Fibroblast of skin of left biceps (primary cell): ENCODE measurements at places on chromosomes 12 and 14.
A peak's percentile ranks its signal among the peaks of the same experiment; 100 is the strongest.

GRCh38 chr12:115008929-115009328 is 325.0 kb upstream of the TBX3 start:
- no peak for DNase-seq

- DNase-seq: no peak
Observed at GRCh38 chr12:112331886-112332285, 50.3 kb downstream of the HECTD4 start.

GRCh38 chr14:89255852-89256251 is 161.2 kb downstream of the FOXN3 start:
- no peak for DNase-seq

DNA sequence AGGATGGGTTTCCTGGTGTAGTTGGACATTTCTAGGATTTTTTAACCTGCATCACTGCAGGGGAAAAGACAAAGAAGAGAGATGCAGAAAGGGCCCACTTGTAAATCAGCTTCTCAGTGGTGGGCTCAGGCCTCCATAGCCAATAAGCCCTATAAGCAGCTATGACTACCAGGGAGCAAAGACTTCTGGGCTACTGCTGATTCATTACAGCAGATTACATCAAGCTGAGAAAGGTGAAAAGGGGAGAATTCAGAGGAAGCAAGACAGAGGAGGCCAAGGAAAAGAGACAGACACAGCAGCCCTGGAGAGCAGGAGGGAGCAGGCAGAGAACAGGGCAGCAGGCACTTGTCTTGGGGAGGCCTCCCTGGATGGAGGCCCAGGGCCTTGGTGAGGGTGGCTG is 95.2 kb downstream of the KCNA5 start:
- DNase-seq: no peak

DNA sequence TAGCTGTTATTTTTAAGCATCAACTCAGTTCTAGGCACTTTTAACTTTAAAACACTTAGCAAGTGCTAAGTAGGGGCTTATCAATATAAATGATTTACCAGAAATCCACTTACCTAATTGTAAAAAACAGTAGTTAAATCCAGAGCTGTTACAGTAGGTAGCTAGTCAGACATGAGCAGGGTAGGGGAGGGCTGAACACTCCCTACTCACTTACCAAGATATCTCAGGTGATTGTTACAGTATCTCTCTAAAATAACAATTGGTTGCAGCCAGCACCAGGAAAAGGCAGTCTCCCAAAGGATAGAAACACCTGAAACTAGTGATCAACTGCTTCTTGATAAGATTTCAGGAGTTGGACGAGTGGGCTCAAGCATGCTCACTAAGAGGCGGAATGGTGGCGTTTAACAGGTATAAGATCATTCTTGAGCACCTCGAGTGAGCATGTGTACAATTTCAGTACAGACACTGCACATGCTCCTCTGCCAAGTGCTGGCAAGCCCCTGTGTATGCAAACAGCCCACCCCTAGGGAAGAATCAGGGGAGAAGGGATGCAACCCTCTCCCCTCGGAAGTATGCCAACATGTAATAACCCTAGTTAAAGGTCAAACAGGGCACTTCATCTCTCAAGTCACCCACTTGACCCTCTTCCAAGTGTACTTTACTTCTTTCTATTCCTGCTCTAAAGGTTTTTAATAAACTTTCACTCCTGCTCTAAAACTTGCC is 1113.6 kb upstream of the SEL1L start:
- no peak for DNase-seq

DNA sequence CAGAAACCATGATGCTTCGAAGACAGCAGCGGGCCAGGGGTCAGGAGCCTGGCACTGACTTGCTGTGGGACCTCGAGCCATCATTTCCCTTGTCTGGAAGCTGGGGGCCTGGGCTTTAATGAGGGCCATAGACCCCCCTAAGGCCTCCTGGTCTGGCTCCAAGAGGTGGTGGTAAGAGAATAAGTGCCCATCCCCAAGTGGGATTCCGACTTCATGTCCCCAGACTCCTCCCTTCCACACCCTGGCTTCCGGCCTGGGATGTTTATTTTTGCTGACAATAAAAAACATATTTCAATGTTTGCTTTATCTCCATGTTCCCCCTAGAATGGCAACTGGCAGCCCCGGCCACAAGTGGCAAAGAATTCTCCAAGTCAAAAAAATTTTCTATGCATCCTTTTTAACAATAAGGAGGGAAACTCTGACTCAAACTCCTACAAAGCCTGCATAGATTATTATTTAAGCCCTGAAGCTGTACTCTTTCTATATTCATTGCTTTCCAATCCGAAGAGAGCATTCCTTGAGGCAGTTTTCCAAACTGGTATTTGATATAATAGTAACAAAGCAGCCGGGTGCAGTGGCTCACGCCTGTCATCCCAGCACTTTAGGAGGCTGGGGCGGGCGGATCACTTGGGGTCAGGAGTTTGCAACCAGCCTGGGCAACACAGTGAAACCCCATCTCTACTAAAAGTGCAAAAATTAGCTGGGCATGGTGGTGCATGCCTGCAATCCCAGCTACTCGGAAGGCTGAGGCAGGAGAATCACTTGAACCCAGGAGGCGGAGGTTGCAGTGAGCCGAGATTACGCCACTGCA is 84.0 kb downstream of the ITPK1 start:
- DNase-seq: no peak

DNA sequence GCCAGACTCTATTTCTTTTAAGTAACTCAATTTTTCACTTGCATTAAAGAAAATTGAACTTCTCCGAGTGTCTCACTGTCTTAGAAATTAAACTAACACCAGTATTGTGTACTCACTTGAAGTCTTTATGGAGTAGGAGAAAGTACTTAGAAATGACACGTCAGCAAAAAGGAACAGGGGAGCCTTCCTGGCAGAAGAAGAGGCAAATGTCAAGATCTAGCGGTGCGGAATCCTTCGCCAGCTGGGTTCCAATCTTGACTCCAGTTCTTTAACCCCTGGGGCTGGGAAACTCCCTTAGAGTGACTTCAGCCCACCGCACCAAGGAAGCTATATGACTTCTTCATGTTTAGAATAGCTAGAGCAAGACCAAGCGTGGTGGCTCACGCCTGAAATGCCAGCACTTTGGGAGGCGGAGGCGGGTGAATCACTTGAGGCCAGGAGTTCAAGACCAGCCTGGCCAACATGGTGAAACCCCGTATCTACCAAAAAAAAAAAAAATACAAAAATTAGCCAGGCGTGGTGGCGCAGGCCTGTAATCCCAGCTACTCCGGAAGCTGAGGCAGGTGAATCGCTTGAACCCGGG is 34.4 kb downstream of the WBP11 start:
- no peak for DNase-seq

DNA sequence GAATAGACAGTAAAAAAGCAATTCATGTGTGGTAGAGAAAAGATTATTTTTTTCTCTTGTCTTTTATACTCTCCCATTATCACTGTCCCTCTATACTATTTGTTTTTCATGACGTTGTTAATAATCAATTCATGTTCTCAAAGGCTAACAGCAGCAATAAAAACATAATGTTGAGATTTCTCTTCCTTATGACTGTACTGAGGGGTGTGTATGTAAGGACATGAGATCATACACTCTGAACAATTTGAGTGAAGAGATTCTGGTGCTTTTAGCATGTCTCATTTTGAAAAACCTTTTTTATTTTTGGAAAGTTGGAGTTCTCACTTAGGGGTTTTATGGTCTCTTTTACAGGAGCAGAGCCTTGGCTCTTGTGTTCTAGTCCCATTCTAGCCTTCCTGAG is 3.8 kb upstream of the TSPAN8 start:
- no peak for DNase-seq

- DNase-seq: peak; percentile 44
Observed at GRCh38 chr14:75995372-75996041, 9.9 kb downstream of the IFT43 start.

GRCh38 chr14:101082036-101082435 is 178.5 kb upstream of the RTL1 start:
- no peak for DNase-seq

DNA sequence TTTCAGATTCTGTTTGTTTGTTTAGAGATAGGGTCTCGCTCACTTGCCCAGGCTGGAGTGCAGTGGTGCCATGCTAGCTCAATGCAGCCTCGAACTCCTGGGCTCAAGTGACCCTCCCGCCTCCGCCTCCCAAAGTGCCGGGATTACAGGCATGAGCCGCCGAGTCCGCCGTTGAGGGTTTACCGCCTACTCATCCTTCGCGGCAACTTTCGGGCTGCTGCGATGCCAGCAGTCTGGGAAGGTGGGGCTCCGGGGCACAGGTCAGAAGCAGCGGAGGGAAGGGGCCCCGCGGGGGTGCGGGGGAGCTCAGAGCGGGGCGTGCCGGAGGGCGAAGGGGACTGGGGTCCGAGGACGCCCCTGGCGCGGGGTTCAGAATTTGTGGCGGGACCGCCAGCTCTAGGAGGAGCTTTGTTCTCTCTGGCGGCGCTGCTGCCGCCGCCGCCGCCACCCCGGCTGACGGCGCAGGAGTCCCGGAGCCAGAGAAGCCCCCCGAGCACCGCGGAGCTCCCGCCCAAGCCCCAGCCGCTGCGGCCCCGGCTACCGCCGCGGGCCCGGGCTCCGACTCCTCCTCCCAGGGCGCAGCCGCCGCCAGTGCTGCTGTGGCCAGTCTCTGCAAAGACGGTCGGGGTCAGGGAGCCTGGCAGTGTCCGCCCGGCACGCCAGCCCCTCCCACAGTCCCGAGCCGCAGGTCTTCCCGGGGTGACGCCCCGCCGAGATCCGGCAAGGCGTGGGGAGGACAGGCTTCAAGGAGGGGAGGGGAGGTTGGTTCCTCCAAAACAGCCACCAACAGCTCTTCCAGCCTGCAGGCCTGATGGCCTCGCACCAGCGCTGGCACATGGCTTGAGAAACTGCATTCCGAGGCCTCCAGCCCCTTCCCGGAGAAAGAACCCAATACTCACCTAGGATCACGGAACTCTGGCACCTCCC is 10.9 kb upstream of the KRT77 start:
- DNase-seq: no peak

- DNase-seq: no peak
Observed at GRCh38 chr12:16553457-16553856, 52.5 kb downstream of the LMO3 start.

GRCh38 chr12:11576104-11576503 is 73.4 kb upstream of the ETV6 start:
- peak; percentile 36 for DNase-seq

DNA sequence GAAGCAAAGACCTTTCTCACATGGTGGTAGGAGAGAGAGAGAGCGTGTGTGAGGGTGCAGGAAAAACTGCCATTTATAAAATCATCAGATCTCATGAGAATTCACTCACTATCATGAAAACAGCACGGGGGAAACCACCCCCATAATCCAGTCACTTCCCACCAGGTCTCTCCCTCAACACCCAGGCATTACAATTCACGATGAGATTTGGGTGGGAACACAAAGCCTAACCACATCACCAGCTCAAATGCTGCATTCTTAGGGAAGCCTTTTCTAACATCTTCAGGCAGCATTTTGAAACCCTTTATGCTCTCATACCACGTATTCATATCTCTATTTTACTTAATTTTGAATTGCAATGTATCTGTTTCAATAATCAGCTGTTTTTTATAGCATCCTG is 165.9 kb downstream of the TMTC3 start:
- no peak for DNase-seq

DNA sequence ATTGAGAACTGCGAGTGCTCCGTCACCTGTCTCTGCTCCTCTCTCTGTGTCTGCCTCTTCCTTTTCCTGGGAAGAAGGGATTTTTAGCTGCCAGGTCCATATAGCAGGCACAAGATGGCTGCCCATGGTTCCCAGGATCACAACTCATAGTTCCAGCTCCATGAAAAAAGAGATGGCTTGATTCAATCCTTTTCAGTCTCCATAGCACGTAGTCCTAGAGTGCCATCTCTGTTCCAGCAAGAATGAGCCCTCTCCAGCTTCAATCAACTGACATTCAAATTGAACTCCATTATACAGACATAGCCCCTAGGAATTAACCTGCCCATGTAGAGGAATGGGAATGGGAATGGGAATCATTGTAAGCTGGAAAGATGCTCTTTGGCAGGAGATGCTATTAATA is 34.7 kb upstream of the RTRAF start:
- no peak for DNase-seq

- DNase-seq: no peak
Observed at GRCh38 chr12:56258820-56259183, 618 bp upstream of the ANKRD52 start.

DNA sequence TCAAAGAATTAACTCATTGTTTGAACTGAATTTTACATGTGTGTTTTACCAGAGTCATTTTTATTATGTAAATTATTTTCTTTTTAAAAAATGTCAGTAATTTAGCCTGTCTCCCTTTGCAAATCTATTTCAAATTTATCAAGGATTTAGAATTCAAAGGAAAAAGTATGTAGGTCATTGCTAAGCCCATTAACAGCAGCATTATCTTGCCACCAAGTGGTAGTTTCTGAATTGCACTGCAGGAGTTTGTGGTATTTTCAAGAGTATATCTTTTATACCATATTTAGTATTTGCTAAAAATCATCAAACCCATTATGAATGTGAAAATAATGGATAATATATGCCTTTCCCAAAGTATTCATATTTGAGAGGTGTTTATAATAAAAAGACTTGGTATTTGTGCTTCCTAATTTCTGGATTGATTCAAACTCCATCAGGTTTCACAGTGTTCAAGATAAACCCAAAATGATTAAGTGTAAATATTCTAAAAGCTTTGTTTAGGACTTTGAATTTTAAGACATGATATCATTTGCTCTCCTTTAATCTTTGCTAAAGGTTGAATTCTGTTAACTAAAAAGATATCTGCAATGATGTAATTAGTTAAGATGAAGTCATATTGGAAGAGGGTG is 711.4 kb downstream of the FSCB start:
- no peak for DNase-seq

DNA sequence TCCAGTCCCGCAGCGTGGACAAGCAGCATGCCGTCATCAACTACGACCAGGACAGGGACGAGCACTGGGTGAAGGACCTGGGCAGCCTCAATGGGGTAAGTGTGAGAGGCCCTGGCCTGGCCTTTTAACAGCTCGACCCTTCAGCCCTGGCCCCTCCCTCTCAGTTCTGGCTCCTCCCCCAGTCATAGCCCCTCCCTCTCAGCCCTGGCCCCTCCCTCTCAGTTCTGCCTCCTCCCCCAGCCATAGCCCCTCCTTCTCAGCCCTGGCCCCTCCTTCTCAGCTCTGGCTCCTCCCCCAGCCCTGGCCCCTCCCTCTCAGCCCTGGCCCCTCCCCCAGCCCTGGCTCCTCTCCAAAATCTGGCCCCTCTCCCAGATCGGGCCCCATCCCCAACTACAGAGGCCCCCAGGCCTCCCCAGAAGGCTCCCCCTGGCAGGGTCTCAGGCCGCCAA is 11.2 kb downstream of the CEP170B start:
- DNase-seq: no peak

DNA sequence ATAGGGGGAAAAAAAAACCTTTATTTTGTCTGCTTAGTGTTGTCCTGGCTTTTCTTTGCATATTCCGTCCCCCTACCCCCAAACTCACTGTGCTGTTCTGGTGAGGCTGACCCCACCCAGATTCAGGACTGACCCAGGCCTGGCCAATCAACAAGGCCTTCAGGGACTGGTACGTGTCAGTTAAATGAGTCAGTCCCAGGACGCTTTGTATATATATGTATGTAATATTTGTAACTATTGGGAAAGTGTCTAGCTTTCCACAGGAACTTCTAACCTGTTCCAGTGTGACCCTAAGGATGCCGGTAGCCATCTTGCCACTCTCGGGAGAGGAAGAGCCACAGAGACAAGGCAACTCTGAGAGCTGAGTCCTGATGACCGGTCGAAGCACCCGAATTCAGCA is 107.4 kb downstream of the VCPKMT start:
- no peak for DNase-seq

GRCh38 chr14:100072783-100073346 is 7.6 kb downstream of the EVL start:
- no peak for DNase-seq
